ENCODE measurements at places on chromosomes 12 and 14. TPM values are rescaled to one million over a fixed set of nuclear protein-coding genes. Genes with fewer than 3 reads are reported as not detected.
A peak's percentile ranks its signal among the peaks of the same experiment; 100 is the strongest.

DNA sequence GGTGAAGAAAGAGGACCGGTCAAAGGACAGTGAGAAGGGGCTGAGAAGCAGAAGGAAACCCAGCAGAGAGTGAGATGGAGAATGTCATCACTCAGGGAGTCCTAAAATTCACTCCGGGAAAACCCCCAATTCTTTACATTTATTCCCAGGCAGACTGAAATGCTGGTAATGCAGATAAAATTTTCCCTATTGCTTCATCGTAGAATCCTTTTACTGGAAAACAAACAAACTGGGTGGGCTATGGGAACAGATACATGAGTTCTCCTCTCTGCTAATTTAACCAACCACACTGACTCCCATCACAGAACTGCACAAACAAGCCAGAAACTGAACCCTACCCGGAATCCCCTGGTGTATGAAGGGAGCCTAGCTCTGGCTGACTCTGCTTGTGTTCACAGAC lies 20.9 kb downstream of the HEBP1 start:
- no peak overlapping the region for H3K27ac ChIP-seq
- H3K4me3 ChIP-seq = no peak overlapping the region
- DNase-seq = no peak
- no peaks in the 10 kb centered on the region for H3K36me3 ChIP-seq

- no peak overlapping the region for H3K27ac ChIP-seq
- peaks cover 21% of the 10 kb centered on the region for H3K4me1 ChIP-seq
- no peak overlapping the region for H3K4me3 ChIP-seq
- no peak for DNase-seq
- H3K27me3 ChIP-seq = no peaks in the 10 kb centered on the region
Measured at GRCh38 chr14:99459481-99460100, 21.1 kb downstream of the SETD3 start.

The RNASE1 gene
- 40.2 TPM for total RNA-seq

DNA sequence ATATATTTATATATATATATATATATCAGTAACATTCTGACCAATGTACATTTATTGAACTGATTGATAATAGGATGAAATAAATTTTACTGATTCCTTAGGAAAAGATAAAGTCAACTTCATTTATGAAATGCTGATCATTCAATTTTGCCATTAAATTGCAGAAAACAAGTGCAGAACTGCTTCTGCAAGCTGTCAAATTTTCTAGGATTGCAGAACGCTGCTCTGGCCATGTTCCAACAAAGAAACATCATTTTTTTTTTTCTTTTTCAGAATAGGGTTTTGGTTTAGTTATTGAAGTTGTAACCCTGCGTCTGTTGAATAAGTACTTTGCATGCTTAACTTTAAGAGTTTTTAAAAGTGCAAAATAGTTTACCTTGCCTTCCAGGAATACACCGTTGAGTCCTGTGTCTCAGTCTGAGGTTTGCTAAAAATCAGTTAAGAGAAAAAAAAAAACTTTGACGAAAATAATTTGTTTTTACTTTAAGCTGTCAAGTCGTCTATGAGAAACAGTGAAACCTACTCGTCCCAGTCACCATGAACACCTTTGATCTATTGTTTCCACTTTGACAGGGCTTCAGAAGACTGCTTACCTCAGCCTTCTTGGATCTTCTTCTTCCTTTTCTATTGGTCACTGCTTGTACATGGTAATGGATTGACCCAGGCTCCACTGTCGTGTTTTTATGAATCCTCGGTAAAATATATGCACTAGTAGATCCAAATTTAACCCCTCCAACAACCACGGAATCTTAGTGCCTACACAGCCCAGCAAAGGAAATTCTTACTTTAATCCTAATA lies at the start of gene KERA:
KERA (minus strand) TSS at position 657 of the 798 bp plus-strand sequence. CDS start 1,743 bp downstream, outside the sequence.
- no peak for DNase-seq
- no peaks in the 10 kb centered on the region for H3K27me3 ChIP-seq
- no peak within 1 kb of the TSS for H3K4me3 ChIP-seq
- H3K4me1 ChIP-seq = no peaks in the 10 kb centered on the region

DNA sequence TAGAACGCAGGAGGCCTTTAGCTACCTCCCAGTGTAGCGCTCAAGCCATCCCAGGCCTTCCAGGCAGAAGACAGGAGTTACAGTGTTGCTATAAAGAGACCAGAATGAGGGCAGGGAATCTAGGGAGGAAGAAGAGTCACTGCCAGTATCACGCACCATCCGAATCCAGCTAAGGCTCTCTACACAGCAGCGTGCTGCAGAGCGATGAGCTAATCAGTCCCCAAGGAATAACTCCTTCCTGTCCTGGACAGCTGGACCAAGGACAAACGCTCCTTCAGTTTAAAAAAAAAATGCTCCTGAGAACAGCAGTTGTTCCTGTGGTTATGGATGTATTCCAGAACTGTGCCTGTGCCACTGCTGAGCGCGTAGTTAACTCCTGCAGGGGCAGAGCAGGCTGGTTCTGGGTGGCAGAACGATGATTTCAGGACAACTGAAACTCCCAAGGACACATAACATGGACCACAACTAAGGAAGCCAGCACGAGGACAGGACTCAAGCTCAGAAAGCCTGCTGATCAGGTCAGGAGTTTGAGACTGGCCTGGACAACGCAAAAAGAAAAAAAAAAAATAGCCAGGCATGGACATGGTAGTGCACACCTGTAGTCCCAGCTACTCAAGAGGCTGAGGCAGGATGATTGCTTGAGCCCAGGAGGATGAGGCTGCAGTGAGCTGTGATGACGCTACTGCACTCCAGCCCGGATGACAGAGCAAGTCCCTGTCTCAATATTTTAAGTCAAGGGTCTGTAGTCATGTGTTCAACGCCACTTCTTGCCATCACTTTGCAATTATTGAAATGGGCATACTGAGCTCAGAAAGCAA lies 2.6 kb downstream of the IFFO1 start:
- no peaks in the 10 kb centered on the region for H3K27me3 ChIP-seq
- no peak overlapping the region for H3K4me3 ChIP-seq
- no peak for DNase-seq
- H3K4me1 ChIP-seq = peaks cover under 1% of the 10 kb centered on the region
- H3K27ac ChIP-seq = no peak overlapping the region

- no peaks in the 10 kb centered on the region for H3K27me3 ChIP-seq
- H3K27ac ChIP-seq = no peak overlapping the region
- no peaks in the 10 kb centered on the region for H3K36me3 ChIP-seq
Measured at GRCh38 chr12:123097561-123098084, 53.3 kb downstream of the PITPNM2 start.

DNA sequence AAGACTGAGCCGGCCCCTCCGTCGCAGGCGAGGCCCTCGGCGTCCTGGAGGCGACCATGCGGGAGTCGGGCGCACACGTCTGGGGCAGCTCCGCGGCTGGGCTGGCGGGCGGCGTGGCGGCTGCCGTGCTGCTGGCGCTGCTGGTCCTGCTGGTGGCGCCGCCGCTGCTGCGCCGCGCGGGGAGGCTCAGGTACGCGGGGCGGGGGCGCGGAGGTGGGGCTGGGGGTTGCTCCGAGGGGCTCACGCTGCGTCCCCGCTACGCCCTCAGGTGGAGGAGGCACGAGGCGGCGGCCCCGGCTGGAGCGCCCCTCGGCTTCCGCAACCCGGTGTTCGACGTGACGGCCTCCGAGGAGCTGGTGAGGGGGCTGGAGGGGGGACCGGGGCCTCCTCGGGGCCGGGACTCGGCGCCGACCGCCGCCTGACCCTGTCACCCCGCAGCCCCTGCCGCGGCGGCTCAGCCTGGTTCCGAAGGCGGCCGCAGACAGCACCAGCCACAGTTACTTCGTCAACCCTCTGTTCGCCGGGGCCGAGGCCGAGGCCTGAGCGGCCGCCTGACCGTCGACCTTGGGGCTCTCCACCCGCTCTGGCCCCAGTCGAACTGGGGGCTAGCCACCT lies 7.8 kb downstream of the AMN start:
- no peak for DNase-seq
- peaks cover 75% of the 10 kb centered on the region for H3K36me3 ChIP-seq
- H3K4me3 ChIP-seq = peak overlapping the region; percentile 54
- no peak overlapping the region for H3K27ac ChIP-seq
- no peaks in the 10 kb centered on the region for H3K27me3 ChIP-seq

DNA sequence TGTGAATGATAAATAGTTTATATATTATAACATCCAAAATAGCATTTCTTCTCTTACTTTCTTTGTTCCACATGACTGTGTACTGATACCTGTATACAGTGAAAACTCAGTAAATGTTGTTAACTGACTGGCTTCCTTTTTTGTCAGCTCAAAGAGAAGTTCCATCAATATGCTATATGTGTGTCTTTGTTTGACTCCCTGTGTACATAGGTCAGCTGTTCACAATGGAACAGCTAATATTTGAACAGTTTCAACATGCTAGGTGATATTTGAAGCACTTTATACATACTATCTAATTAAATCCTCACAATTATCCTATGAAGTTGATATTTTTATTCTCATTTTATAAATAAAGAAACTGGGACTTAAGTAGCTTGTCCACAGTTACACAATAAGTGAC lies 15.3 kb upstream of the KICS2 start:
- no peak overlapping the region for H3K4me3 ChIP-seq
- no peak overlapping the region for H3K27ac ChIP-seq
- no peaks in the 10 kb centered on the region for H3K36me3 ChIP-seq
- DNase-seq = no peak
- H3K27me3 ChIP-seq = no peaks in the 10 kb centered on the region
- H3K4me1 ChIP-seq = no peaks in the 10 kb centered on the region

DNA sequence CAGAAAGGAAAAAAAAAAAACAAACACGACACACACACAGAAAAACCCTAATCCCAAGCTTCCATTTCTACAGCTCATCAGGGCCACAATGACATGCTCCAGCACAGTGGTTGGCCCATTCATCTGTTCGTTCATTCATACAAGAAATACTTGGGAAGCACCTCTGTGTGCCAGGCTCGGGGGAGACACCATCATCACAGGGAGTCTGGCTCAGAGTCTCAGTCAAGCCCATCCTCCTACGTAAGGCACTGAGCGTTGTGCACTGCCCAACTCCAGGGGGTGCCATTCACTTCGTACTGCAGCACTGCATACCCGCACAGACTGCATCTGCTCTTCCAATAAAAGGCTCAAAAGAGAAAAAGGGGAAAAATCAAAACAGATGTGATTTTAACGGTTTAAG lies 15.3 kb downstream of the VPS37B start:
- H3K27ac ChIP-seq = peak overlapping the region; percentile 9
- peaks cover 70% of the 10 kb centered on the region for H3K4me1 ChIP-seq
- H3K27me3 ChIP-seq = no peaks in the 10 kb centered on the region
- DNase-seq = peak; percentile 51
- peaks cover 75% of the 10 kb centered on the region for H3K36me3 ChIP-seq

- H3K27me3 ChIP-seq = no peaks in the 10 kb centered on the region
- H3K4me1 ChIP-seq = peaks cover 8% of the 10 kb centered on the region
Measured at GRCh38 chr12:9673404-9674225, 4.1 kb downstream of the CLEC2D start.

DNA sequence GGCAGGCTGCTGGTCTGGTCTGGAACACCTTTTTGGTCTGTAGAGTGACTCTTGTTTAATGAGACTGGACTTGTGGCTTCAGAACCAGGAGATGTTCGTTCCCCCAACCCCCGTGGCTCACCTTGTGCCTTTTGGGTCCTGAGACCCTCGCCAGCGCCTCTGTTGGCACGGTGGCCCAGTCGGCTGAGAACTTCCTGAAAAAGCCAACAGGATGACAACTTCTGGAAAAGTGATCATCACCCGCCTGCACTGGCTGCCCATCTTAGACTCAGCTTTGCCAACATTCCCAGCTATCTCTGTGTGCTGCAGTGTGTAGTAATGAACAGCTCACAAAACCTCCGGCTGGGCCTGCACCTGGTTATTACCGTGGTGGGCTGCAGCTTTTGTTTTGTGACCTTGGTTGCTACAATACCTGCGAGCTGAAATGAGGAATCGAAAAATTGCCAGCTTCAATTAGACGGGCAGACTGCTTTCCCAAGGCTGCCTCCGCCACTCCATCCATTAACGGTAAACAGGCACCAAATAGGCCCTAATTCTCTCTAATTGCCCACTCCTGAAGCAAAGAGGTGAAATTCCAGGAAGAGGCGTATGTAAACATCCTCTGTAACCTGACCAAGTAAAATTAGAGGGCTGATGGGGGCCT lies 16.0 kb downstream of the MEG3 start:
- H3K4me3 ChIP-seq = no peak overlapping the region
- H3K4me1 ChIP-seq = no peaks in the 10 kb centered on the region
- no peak overlapping the region for H3K27ac ChIP-seq
- peaks cover 28% of the 10 kb centered on the region for H3K27me3 ChIP-seq
- H3K36me3 ChIP-seq = no peaks in the 10 kb centered on the region

DNA sequence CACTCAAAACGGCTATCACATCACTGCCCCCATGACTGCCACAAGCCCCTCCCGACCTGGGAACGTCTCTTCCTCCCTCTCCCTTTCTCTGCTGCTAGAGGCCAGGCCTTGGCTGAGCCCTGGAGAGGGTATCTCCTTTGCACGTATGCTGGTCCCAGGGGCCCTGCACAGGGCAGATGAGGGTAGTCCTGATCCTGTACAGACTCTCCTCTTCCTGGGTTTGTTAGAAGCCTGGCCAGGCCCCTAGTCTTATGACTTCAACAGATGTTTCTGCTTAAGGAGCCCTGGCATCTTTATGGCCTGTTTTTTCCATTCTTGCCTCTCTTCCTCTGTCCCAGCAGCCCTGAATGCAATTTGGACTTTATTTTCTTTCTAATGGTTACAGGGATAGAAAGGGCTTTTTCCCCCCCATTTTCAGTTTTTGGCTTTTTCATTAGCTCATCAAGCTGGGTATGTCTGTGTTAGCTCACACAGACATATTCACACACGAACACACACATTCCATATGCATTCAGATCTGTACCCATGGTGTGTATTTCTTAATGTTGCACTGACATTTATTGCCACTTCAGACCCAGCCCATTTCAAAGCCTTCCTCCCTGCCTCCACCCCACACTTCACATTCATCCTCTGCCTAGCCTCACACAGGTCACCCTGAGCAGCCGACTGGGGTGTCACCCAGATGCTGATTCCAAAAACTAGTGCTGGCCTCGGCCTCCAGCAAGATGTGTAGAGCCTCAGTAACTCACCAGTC lies 203.2 kb downstream of the ZFP36L1 start:
- H3K36me3 ChIP-seq = no peaks in the 10 kb centered on the region
- H3K27me3 ChIP-seq = no peaks in the 10 kb centered on the region
- peaks cover 34% of the 10 kb centered on the region for H3K4me1 ChIP-seq
- DNase-seq = no peak
- no peak overlapping the region for H3K4me3 ChIP-seq

The CLEC2A gene
- not detected for total RNA-seq

GRCh38 chr12:116894913-116895312 lies 13.7 kb upstream of the HRK start:
- no peaks in the 10 kb centered on the region for H3K36me3 ChIP-seq
- H3K4me1 ChIP-seq = no peaks in the 10 kb centered on the region
- no peak for DNase-seq
- no peak overlapping the region for H3K27ac ChIP-seq

The ASPG gene
- not detected for total RNA-seq

The GPHN gene
- 34.9 TPM for total RNA-seq

GRCh38 chr14:81765651-81766275 lies 232.1 kb upstream of the SEL1L start:
- H3K27ac ChIP-seq = no peak overlapping the region
- H3K36me3 ChIP-seq = no peaks in the 10 kb centered on the region
- DNase-seq = no peak
- no peaks in the 10 kb centered on the region for H3K4me1 ChIP-seq

The MYF6 gene
- total RNA-seq = not detected
